ENCODE measurements at places on chromosomes 1 and 21. TPM values are rescaled to one million over a fixed set of nuclear protein-coding genes. Genes with fewer than 3 reads are reported as not detected.
A peak's percentile ranks its signal among the peaks of the same experiment; 100 is the strongest.

- peaks cover 52% of the 10 kb centered on the region for H3K4me1 ChIP-seq
- peaks cover 17% of the 10 kb centered on the region for H3K36me3 ChIP-seq
- DNase-seq, result no peak
- peak overlapping the region; percentile 91 for H3K27ac ChIP-seq
Observed at GRCh38 chr1:54583307-54583686, 35.3 kb downstream of the ACOT11 start.

Gene A3GALT2
- total RNA-seq, result not detected

- no peak overlapping the region for H3K27ac ChIP-seq
- DNase-seq, result no peak
- no peaks in the 10 kb centered on the region for H3K4me1 ChIP-seq
- no peaks in the 10 kb centered on the region for H3K27me3 ChIP-seq
Observed at GRCh38 chr21:32597205-32597604, 11.9 kb upstream of the TCP10L start.

DNA sequence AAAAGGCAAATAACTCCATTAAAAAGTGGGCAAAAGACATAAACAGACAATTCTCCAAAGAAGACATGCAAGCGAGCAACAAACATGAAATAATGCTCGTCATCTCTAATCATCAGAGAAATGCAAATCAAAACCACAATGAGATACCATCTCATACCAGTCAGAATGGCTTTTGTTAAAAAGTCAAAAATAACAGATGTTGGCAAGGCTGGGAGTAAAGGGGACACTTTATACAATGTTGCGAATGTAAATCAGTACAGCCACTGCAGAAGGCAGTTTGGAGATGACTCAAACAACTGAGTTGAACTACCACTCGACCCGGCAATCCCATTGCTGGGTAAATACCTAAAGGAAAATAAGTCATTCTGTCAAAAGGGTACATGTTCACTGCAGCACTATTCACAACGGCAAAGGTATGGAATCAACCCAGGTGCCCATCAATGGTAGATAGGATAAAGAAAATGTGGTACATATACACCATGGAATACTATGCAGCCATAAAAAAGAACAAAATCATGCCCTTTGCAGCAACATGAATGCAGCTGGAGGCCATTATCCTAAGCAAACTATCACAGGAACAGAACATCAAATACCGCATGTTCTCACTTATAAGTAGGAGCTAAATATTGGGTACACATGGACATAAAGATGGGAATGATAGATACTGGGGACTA, 25.9 kb downstream of the TSPAN2 start:
- peak overlapping the region; percentile 64 for H3K27ac ChIP-seq
- H3K27me3 ChIP-seq, result no peaks in the 10 kb centered on the region
- H3K36me3 ChIP-seq, result peaks cover under 1% of the 10 kb centered on the region

DNA sequence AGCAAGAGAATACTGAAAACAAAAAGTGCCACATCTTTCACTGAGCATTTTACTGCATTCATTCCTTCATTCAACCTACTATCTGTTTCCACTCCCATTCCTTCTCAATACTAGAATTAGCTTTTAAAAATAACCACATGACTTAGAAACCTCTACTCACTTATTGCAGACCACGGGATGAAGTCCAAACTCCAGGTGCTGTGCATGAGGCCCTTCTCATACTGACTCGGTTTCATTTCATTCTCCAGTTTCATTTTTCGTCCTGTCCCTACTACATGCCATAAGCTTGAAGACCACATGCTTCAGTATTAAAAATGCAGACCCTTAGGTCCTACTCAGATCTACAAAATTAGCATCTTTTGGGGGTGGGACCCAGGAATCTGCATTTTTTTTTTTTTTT, 2.3 kb upstream of the BACH1 start:
- H3K36me3 ChIP-seq, result no peaks in the 10 kb centered on the region
- H3K4me1 ChIP-seq, result peaks cover 20% of the 10 kb centered on the region
- DNase-seq, result peak; percentile 14
- H3K27me3 ChIP-seq, result no peaks in the 10 kb centered on the region

Gene SLC22A15
- total RNA-seq, result 2.8 TPM

DNA sequence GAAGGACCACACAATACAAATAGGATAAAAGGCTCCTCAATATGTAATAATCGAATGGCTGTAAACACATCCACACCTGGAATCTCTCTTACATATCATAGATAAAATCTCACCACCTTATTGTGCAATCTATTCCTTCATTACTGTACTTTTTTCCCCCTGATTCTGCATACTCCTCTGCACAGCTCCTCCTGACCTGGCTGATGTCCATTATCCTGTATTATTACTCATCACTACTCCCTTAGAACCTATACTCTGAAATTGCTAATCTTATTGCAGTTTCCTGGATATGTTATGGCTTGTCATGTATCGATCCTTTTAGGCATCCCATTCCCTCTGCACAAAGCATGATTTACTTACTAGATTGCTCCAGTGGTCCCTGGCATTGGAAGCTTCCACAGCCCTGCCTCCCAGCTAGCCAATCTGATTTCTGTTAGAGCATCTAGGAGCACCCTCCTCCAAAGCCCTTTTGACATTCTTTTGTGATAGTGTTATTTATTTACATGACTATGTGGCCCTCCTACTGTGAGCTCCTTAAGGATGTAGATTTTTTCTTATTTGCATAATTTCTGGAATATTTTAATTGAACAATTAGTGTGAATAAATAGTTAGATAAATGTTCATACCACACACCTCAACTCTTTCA, 24.2 kb upstream of the PHGDH start:
- H3K4me3 ChIP-seq, result no peak overlapping the region
- no peaks in the 10 kb centered on the region for H3K4me1 ChIP-seq

GRCh38 chr1:156233426-156234127, 8.4 kb upstream of the BGLAP start:
- peaks cover 59% of the 10 kb centered on the region for H3K36me3 ChIP-seq
- no peak for DNase-seq
- no peaks in the 10 kb centered on the region for H3K27me3 ChIP-seq
- no peak overlapping the region for H3K4me3 ChIP-seq
- H3K27ac ChIP-seq, result no peak overlapping the region

DNA sequence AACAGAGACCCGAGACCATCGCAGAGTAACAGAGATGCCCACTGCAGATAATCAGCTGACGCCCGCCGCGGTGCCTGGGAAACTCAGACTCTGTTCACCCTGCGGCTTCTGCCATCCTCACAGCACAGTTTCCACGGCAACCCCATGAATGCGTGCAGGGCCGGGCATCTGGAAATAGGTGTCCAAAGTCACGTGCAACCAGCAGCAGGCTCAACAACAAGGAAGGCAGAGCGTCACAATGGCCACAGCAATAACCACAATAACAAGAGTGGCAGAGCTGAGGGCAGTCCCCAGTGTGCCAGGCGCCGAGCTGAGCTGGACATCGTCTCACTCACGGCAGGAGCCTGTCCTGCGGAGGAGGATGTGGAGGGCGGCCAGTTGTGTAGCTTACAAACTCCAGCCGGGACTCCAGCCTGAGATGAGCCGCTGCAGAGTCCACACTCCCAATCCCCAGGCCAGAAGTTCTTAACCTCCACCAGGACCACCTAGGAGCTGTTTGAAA, 102.0 kb downstream of the CRYAA start:
- no peak for DNase-seq
- H3K4me3 ChIP-seq, result no peak overlapping the region
- no peak overlapping the region for H3K27ac ChIP-seq
- H3K27me3 ChIP-seq, result no peaks in the 10 kb centered on the region
- H3K36me3 ChIP-seq, result no peaks in the 10 kb centered on the region

Gene VWA5B1
- not detected for total RNA-seq

DNA sequence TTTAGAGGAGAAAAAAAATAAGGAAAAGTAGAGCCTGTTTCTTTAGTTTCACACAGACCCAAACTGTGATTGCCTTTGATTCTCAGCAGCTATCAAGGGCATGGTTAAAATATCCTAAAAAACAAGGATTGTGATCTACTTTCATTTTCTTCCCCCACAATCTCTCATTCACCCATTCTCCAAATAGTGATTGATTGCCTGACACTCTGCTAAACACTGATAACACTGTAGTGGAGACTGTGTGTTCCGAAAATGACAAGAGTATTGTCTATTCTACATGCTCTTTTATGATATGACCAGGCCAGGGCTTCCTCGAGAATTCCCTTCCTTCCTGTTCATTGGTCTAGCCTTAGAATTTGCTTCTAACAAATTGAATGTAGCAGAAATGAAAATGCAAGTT, 40.2 kb downstream of the PRMT6 start:
- no peaks in the 10 kb centered on the region for H3K36me3 ChIP-seq
- no peak overlapping the region for H3K4me3 ChIP-seq
- H3K27me3 ChIP-seq, result no peaks in the 10 kb centered on the region

Gene TMEM82
- total RNA-seq, result not detected

- H3K27ac ChIP-seq, result no peak overlapping the region
- H3K4me1 ChIP-seq, result no peaks in the 10 kb centered on the region
- H3K36me3 ChIP-seq, result peaks cover 41% of the 10 kb centered on the region
- H3K4me3 ChIP-seq, result no peak overlapping the region
- no peaks in the 10 kb centered on the region for H3K27me3 ChIP-seq
Observed at GRCh38 chr1:185170291-185170848, 13.4 kb downstream of the SWT1 start.

DNA sequence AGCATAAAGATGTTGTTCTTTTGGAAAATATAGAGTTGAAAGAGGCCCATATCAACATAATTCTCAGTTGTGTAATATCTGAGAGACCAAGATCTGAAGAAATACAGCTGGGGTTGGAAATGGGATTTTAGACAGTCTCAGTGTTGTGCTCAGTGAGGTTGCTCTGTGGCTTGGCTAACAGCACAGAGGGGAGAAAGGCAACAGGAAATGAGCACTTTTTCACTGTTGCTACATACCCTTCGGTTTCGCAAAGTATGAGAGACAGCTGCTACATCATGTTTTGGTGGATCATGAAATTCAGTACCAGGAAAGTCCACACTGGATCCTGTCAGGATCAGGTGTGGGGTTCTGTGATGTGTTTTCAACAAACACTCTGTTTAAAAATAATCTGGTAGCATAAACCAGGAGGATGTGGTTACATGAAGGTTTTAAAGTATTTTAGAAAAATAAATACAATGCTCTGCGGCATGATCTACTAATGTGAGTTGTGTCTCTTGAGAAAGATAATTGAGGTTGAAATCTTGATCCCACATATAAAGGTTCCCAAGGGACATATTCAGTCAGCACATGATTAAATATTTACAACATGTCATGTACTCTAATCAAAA, 7.0 kb upstream of the GPR88 start:
- no peaks in the 10 kb centered on the region for H3K36me3 ChIP-seq
- DNase-seq, result no peak
- H3K4me3 ChIP-seq, result no peak overlapping the region
- H3K27ac ChIP-seq, result peak overlapping the region; percentile 35
- H3K27me3 ChIP-seq, result no peaks in the 10 kb centered on the region

GRCh38 chr1:48691429-48692001, 85.2 kb downstream of the BEND5 start:
- no peaks in the 10 kb centered on the region for H3K4me1 ChIP-seq
- H3K4me3 ChIP-seq, result no peak overlapping the region
- H3K27me3 ChIP-seq, result no peaks in the 10 kb centered on the region
- DNase-seq, result no peak
- no peaks in the 10 kb centered on the region for H3K36me3 ChIP-seq
- H3K27ac ChIP-seq, result no peak overlapping the region

GRCh38 chr1:248855580-248855979, 3.3 kb downstream of the ZNF692 start:
- H3K27ac ChIP-seq, result no peak overlapping the region
- no peak for DNase-seq
- H3K4me1 ChIP-seq, result peaks cover 29% of the 10 kb centered on the region
- H3K4me3 ChIP-seq, result no peak overlapping the region
- H3K36me3 ChIP-seq, result no peaks in the 10 kb centered on the region

Gene PRAMEF9
- total RNA-seq, result not detected

DNA sequence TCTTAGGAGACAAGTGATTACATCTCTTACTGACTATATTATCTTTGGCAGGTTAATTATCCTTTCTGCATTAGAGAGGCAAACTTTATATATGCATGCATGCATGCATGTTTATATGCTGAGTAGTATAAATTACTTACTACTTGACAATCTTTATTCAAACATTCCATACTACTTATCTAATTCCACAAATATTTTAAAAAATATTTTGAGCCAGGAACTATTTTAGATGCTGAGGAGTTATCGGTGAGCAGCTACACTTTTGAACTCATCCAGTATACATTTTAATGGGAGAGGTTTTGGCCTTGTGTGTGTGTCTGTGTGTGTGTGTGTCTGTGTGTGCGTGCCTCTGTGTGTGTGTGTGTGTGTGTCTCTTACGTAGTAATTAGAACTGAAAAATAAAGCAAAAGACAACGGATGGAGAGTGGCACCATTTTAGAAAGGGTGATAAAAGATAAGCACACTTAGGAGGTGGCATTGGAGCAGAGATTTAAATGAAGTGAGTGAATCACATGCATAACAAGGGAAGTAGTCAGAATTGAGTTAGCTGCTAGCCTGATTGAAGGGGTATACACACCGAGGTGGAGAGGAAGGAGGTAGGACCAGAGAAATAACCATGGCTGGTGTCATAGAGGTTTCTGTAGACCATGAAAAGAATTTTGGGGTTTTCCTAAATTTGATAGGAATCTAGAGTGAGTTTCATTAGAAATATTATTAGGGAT, 1488.4 kb downstream of the MRPL39 start:
- H3K4me1 ChIP-seq, result no peaks in the 10 kb centered on the region
- no peak overlapping the region for H3K4me3 ChIP-seq
- DNase-seq, result no peak
- no peaks in the 10 kb centered on the region for H3K27me3 ChIP-seq
- no peak overlapping the region for H3K27ac ChIP-seq

Data from esophagus muscularis mucosa (tissue), 4 donors.